ENCODE measurements at places on chromosomes 13 and 19.

DNA sequence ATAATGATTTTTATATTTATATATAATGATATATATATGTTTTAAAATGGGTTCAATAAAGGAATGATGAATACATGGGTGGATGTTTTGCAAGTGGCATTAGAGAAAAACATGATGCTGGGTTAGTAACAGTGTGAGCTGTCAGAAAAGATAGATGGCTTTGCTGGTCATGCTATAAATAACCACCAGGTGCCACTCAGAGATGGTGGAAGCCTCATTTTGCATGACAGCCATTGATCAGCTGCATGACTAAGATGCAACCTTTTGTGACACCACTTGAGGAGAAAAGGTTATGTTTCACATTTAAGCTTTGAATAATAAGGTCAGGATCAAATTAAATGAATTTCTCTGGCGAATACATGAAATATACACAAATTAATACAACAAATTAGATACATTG is 737.7 kb downstream of the PCDH9 start:
- DNase-seq, result no peak

GRCh38 chr19:5445071-5445470 is 10.1 kb upstream of the ZNRF4 start:
- no peak for DNase-seq

- DNase-seq, result no peak
Observed at GRCh38 chr13:21075379-21076249, 14.2 kb upstream of the LATS2 start.

GRCh38 chr13:83883061-83883523 is 818 bp upstream of the SLITRK1 start:
- no peak for DNase-seq

DNA sequence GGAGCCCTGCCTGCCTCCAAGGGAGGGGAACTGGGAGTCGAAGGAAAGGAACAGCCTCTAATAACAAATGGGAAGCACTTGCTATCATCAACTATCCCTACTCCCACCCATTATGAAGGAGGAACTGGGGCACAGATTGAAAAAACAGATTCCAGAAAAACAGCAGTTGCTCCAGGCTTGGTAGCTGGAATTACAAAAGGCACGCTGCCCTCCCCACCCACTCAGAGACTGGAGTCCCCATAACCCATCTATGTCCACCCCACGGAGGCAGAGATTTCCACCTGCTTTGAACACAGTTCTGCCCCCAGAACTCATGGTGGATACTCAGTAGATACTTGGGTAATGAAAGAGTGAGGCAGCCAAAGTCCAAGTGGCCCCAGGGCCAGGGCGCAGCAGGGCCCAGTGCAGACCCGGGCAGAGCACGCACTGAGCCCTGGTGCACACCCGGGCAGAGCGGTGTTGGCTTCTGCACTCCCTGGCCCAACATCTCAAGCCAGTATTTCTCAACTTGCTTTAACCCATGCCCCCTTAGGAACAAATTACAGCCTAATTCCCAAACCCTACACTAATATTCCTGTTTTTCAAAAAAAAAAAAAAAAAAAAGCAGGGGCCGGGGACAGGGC is 19.1 kb upstream of the CCNP start:
- no peak for DNase-seq

GRCh38 chr19:44958090-44958489 is 2.9 kb downstream of the CLPTM1 start:
- no peak for DNase-seq

DNA sequence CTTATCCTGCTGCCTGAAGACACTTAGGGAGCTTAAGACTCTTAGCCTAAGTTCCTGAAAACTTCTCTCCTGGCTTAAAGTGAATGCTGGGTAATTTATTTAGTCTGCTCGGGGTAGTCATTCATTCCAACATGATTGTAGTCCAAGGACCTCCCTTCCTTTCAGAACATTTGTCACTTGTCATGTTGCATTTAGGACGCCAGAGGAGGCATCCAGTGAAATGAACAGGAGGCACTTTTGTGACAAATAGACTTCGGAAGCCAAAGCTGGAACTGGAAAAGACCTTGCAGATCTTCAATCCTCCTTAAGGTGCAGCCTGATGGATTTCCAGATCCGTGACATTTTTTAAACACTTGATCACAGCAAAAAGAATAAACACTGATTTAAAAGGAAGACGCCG is 95.1 kb downstream of the DNAJC15 start:
- no peak for DNase-seq

DNA sequence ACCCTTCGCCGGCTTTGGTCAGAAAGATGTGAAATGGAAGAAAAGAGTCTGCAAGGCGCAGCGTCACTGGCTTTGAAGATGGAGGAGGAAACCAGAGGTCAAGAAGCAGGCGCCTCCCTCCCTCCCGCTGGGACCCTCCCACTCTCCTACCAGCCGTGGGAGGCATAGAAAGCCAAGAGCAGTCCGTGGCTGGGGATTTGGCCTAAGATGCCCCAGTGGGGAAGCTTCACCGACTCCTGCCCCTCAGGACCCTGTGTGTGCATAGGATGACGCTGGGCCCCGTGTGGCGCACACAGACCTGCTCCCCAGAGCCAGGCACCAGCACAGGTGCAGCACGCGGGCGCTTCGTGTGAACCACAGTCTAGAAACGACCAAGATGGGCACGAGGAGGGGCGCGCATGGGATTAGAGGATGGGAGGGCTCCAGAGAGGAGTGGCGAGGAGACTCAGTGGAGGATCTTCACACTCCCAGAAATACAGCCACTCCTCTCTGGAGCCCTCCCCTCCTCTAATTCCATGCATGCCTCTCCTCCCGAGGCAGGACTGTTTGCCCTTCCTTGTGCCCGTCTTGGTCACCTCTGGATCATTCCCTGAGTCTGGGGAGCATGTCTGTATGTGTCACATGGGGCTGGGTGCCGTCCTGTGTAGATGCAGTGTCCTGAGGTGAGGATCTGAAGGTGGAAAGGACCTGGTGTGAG is 194.3 kb downstream of the TEX29 start:
- no peak for DNase-seq

DNA sequence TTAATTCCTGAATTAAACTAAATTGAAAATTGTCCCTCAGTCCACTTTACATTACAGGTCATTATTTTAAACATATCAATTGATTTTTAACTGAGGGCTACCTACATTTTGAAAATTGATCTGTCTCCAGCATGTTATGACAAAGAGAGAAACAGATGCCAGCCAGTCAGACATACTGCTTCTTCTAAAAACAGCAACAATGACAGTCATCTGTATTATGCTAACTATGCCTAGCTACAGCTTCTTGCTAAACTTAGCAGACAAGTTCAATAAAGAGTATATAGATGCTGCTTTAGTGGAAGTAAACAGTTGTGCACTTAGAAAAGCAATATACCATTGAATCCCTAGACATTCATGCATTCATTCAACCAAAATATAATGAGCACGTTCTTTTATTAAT is 48.6 kb upstream of the EEF1AKMT1 start:
- no peak for DNase-seq

- DNase-seq, result no peak
Observed at GRCh38 chr13:105612541-105612940, 922.9 kb downstream of the EFNB2 start.

DNA sequence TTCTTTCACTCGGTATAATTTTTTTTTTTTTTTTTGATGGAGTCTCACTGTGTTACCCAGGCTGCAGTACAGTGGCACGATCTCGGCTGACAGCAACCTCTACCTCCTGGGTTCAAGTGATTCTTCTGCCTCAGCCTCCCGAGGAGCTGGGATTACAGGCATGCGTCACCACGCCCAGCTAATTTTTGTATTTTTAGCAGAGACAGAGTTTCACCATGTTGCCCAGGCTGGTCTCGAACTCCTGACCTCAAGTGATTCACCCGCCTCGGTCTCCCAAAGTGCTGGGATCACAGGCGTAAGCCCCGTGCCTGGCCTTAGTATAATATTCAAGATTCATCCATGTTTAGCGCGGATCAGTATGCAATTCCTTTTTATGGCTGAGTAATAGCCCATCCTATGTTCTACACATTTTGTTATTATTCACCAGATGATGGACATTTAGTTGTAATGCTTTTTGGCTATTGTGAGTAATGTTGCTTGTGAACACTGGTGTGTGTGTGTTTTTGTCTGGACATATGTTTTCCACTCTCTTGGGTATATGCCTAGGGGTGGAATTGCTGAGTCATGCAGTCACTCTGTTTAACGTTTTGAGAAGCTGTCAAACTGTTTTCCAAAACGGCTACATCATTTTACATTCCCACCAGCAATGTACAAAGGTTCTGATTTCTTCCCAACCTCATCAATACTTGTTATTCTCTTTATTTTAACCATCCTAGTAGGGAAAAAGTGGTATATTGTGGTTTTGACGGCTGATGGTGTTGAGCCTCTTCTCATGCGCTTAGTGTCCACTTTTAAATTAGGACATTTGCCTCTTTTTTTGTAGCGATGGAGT is 22.9 kb downstream of the PLEKHF1 start:
- DNase-seq, result no peak

- DNase-seq, result no peak
Observed at GRCh38 chr13:91169321-91170050, 178.0 kb upstream of the MIR17HG start.

- DNase-seq, result no peak
Observed at GRCh38 chr13:27172495-27172842, 858 bp upstream of the USP12 start.

DNA sequence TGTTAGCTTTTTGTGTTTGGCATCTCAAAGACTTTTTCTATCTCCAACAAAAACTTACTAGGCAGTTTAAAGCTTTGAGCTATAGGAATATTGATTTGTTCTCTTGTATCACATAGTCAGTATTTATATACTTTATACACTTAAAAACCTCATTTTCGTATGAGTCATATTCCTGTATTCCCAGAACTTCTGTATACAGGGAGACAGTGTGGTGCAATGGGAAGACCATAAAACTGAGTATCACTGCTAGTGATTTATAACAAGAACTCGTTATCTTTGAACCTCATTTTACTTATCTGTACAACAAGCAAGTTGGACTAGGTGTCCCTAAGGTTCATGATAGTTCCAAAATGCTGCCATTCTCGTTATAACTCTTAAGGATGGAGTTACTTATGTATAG is 6.3 kb downstream of the GPR180 start:
- no peak for DNase-seq

- DNase-seq, result peak; percentile 16
Observed at GRCh38 chr13:30408319-30409101, 13.8 kb upstream of the UBE2L5 start.

DNA sequence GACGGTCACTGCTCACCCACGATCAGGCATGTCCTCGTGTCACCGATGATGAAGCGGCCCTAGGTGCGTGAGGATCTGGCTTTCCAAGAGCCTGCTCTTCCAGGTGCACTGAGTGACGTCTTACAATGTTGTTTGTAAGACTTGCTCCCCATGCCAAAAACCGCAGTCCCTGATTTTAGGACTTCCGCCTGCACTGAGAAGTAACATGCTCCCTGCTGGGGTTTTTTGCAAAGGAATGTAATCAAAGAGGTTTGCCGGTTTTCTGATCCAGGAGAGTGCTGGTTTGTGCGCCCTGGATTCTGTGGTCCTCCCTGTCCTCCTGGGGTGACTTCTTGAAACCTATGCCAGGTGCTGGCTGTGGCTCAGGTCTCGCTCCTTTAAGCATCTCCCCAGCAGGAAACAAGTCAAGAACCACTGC is 38.8 kb downstream of the MYO9B start:
- no peak for DNase-seq

DNA sequence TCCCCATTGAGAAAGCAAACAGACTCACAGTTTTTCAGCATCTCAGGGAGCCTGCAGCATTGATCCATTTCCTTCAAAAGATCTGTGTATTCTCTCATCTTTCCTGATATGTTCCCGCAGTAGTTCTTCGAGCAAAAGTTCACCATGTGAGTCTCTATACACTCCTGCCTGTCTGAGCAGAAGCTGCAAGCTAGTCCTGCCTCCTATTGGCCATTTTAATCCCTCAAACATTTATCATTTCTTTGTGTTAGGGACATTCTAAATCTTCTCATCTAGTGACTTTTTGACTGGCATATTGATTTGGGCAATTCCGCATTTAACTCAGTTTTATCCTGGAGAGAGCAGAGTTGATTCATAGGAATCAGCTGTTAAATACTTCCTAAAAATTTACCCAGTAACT is 660.4 kb upstream of the KLF12 start:
- DNase-seq, result no peak

GRCh38 chr13:113774177-113775107 is 15.4 kb downstream of the TMEM255B start:
- no peak for DNase-seq

- DNase-seq, result no peak
Observed at GRCh38 chr19:21856773-21857514, 21.0 kb upstream of the ZNF43 start.

GRCh38 chr19:57302727-57303401 is 17.4 kb upstream of the ZNF543 start:
- no peak for DNase-seq

GRCh38 chr19:7772752-7773291 is 9.8 kb downstream of the CLEC4M start:
- DNase-seq, result no peak

DNA sequence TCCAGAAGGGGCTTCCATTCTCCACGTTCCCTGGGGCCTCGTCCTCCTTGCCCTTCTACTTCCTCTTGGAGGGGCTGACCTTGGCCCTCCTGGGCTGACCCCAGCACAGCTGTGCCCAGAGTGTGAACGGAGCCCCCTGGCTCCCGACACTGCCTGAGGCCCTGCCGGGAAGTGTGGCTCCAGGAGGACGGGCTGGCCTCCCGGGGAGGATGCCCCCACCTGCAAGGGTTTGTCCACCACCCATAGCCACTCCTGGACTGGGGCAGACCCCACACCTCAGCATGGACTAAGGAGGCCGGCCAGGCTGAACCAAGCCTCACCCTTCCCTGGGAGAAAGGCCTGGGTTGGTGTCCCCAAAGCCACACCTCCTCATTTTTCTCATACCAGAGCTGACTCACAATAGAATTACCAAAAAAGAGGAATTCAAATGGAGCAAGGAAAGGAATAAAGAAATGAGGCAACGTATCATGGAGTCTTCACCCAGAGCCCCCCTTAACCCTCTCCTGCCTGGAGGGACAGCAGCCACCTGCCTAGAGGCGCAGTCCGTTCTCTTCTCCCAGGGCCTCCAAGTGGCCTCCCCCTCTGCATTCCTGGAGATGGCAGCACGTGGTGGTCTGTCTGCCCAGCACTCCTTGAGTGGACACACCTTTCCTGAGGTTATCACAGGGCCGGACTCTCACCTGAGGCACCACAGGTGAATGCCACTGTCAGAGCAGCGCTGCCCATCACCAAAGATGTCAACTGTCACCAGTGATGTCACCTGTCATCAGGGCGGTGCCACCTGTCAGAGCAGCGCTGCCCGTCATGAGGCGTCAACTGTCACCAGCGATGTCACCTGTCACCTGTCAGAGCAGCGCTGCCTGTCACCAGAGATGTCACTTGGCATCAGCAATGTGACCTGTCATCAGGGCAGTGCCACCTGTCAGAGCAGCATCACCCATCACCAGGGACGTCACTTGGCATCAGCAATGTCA is 3.1 kb upstream of the C13orf46 start:
- DNase-seq, result peak; percentile 15

- DNase-seq, result no peak
Observed at GRCh38 chr13:96991072-96991471, 3.2 kb downstream of the OXGR1 start.

GRCh38 chr13:33040090-33040489 is 23.9 kb downstream of the KL start:
- no peak for DNase-seq

GRCh38 chr19:32998722-32999121 is 26.7 kb downstream of the FAAP24 start:
- DNase-seq, result no peak
